ENCODE measurements at places on chromosomes 11 and 22.

GRCh38 chr11:124207102-124207792, 24.1 kb downstream of the OR10D3 start:
- DNase-seq: no peak

- no peak for DNase-seq
Measured at GRCh38 chr11:107708792-107709191, 3.1 kb downstream of the SLN start.

GRCh38 chr22:35528927-35529326, 11.7 kb upstream of the RASD2 start:
- no peak for DNase-seq

DNA sequence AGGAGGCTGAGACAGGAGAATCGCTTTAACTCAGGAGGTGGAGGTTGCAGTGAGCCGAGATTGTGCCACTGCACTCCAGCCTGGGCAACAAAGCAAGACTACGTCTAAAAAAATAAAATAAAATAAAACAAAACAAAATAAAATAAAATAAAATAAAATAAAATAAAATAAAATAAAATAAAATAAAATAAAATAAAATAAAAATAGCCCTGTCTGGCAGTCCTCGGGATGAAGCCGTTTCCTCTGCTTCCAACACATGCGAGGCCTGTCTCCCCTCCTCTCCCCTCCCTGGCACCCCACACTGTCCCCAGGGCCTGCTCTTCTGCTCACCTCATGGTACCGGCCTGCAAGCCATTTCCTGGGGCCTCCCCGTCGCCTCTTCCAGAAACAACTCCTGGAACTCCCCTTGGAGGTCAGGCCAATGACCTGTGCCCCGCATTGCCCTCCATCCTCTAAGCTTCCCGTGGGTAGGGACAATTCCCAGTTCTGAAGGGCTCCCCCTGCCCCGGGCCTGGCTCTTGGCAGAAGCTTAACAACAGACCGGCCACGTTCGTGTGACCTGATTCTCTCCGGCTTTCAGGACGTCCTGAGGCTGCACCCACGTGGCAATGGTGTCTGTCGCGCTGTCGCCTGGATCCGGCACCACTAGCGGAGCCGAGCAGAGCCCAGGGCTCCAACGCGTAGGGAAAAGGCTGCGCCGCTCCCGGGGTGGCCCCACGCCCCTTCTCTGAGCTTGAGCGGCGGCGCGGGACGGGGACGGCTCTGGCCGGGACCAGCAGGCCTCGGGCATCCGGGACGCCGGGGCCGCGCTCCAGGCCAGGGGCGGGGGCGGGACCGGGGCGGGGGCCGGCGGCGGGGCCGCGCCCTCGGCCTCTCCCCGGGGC, 456 bp upstream of the PARVB start:
- no peak for DNase-seq

DNA sequence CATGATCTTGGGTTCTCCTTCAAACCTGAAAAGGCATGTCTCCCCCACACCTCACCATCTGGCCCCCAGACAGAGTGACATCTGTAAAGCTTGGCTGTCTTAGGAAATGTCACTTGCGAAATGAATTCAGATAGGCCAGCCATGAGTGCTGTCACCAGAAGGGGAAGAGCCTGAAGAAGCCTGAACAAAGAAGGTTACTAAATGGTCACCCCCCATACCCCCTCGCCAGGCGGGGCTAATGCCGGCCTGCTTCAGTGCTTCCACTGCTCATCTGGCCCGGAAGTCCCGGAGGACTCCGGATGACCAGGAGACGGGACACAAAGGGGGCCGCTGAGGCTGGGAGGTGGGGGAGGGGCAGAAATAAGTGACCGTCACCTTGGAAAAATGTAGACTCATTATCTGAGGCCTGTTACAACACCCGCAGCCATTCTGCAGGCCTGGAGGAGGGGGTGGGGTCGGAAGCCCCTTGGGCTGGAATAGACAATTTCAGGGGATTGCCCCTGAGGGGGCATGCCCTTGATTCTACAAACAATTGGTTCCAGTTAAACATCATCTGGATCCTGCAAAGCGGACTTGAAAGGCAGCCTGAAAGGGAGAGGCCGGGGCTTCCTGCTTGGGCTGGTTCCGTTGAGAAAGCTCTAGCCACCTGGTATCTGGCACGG, 43.2 kb downstream of the NAT10 start:
- no peak for DNase-seq

- no peak for DNase-seq
Measured at GRCh38 chr22:26974914-26975803, 317.8 kb downstream of the MIAT start.

GRCh38 chr11:10454878-10455631, at the start of gene AMPD3:
Gene AMPD3, plus strand, starts transcription at chr11:10455264. Its CDS starts 6,256 bp downstream, at chr11:10461520.
- DNase-seq: peak; percentile 100

DNA sequence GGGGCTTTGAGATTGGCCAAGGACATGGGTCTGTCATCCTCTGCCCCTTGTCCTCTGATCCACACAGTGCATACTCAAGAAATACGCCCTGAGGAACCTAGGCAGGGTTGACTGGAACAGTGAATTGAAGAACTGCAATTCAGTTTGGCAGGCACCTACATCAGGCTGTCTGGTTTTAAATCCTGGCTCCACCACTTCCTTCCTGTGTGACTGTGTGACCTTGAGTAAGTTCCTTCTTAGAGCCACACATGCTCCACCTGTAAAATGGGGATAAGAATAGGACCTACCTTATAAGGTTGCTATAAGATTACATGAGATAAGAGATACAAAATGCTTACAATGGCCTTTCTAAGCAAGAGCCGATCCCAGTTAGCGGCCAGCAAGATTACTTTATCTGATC, 15.8 kb upstream of the TCF20 start:
- DNase-seq: no peak

- no peak for DNase-seq
Measured at GRCh38 chr11:128644576-128644975, 49.3 kb upstream of the FLI1 start.

GRCh38 chr22:30979932-30980331, 10.9 kb downstream of the TUG1 start:
- no peak for DNase-seq

- DNase-seq: no peak
Measured at GRCh38 chr11:47714554-47715081, 551 bp downstream of the AGBL2 start.

GRCh38 chr11:107720303-107720774, 8.5 kb upstream of the SLN start:
- DNase-seq: no peak

- no peak for DNase-seq
Measured at GRCh38 chr11:132734217-132734616, 798.1 kb downstream of the OPCML start.

DNA sequence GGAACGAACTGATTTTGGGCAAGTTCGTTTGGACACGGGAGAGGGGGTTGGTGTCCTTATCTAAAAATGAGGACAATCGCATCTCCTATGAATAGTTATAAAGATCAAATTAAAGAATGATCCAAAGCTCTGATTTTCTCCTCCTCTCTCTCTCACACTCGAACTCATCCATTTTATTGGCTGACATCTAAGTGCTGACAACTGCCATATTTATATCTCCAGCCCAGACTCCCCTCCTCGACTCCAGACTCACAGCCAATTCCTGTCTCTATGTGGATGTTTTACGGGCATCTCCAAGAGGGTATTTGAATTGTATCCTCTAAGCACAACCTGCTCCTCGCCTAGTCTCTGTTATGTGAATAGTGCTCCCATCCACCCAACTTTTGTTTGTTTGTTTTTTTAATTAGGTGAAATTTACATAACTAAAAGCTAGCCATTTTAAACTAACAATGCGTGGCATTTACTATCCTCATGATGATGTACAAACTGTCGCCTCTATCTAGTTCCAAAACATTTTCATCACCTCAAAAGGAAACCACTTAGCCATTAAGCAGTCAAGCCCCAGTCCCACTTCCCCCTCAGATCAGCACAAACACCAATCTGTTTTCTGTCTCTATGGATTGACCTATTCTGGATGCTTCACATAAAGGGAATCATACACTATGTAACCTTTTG, 4.0 kb downstream of the SYN3 start:
- DNase-seq: no peak

DNA sequence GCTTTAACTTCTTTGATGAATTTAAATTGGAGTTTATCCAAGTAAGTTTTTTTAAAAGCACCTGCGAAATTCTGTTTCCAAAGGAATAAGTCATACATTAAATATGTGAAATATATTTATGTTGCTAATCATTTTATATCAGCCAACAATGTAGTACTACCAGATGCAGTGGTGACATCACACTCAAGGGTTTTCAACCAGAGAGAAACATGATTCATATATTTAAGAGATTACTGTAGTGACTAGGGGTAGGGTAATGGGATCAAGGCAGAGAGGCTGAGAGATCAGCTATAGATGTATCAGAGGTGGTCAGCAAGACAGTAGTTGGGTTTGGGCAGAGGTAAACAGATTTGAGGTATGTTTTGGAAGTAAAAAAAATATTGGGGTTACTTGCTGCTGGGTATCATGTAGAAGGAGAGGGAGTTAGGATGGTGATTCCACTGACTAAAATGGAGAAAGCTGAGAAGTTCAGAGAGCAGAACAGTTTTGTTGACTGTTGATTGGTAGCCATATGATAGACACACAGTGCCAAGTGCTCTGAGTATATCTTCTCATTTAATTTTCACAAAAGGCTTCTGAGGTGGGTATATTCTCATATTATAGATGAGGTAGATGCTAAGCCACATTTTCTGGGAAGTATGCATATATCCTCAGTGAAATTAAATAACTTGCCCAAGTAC, 39.4 kb downstream of the CEP57 start:
- no peak for DNase-seq

DNA sequence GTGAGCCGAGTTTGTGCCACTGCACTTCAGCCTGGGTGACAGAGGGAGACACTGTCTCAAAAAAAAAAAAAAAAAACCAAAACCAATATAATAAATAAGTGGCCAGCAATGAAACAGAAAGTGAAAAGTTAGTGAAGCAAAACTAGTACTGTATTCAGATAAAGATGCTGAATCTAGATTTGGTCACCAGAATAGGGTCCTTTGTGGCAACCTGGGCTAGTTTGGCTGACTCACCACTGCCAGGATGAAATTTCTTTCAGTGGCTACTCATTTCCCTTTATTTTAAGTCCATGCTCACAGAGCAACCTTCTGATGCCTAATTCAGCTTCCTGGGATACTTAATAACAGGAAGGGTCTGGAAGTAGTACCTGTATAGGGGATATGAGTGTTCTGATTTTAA, 26.0 kb downstream of the LIMK2 start:
- no peak for DNase-seq

DNA sequence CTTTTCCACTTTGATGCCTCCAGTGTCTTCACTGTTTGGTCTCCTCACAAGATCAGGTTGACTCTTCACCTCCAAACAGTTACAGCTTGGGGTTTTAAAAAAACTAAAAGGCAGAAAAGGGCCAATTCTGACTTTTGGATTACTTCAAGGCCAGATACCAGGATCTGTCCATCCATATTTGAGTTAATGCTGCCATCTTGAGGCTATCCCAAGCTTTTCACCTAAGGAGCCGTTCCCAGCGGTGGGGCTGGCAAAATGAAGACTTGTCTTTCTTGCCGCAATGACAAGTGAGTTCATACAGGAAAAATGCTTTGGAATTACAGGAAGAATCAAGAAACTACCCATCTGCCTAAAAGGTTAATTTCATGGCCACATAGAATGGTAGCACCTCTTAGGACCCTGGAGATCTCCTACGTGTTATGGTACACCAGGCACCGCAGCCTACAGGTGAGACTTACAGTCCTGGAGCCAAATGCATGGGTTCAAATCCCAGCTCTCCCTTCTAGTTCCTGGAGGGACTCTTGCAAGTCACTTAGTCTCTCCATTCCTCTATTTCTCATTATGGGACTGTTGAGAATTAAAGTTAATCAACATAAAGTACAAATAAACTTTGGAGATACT, 6.0 kb upstream of the OR5B21 start:
- peak; percentile 10 for DNase-seq

GRCh38 chr11:125207866-125208425, 43.4 kb downstream of the PKNOX2 start:
- no peak for DNase-seq

GRCh38 chr11:129248618-129249017, 56.5 kb upstream of the ARHGAP32 start:
- DNase-seq: peak; percentile 6

GRCh38 chr11:130638033-130638432, 189.6 kb downstream of the ADAMTS15 start:
- DNase-seq: no peak

DNA sequence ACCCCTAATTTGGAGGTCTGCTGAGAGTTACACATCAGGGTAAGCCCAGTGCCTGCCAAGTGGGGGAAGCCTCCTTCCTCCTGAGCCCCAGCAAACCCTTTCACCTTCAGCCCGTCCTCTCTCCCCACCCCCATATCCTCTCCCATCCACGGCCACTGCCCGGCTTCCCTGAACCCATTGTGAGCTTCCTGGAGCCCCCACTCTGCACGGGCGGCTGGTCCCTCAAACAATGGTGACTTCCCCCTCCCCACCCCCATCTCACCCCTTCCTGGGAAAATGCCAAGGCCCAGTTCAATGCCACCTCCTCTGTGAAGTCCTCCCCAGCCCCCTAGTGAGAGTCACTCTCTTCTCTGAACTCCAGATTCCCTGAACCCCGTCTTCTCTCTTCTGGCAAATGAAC, 17.9 kb downstream of the DNAL4 start:
- DNase-seq: no peak

- DNase-seq: peak; percentile 44
Measured at GRCh38 chr11:9726321-9727022, 62.6 kb downstream of the SWAP70 start.

GRCh38 chr22:49676230-49676629, 151.4 kb downstream of the BRD1 start:
- no peak for DNase-seq

GRCh38 chr11:1543606-1544263, 28.3 kb downstream of the DUSP8 start:
- no peak for DNase-seq

- DNase-seq: peak; percentile 1
Measured at GRCh38 chr11:105838668-105839384, 183.2 kb downstream of the MSANTD4 start.

DNA sequence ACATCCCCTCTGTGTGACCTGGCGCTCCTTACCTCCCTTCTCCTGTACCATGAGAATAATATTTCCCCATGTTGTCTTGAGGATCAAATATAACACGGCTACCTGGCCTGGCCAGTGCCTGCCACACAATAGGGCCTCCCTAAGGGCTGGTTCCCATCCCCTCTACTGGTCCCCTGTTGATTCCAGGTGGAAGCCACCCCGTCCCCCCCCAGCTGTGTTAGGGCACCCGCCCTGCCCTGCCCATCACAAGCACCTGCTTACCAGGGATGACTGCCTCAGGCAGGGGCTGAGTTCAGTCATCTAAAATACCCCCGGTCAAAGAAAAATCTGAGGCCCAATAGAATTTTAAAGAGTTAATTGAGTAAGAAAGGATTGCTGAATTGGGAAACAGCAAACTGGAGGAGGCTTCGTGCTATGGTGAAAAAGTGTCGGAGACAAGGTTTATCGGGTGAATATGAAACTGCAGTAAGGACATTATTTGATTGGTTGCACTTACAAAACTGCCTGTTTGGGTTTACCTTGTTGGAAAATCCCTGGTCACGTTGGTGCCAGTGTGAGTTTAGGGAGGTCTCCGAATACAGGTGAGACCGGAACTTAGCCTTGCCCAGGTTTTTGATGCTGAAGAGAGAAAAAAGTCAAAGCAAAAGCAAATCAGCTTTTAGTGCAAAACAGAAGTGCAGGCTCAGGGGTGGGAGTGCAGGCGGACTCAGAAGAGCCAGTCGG, 5.2 kb downstream of the APOL1 start:
- no peak for DNase-seq
